ENCODE measurements at places on chromosomes 11 and 22. TPM values are rescaled to one million over a fixed set of nuclear protein-coding genes. Genes with fewer than 3 reads are reported as not detected.

The CCDC88B gene
- 4.8 TPM for total RNA-seq

The C11orf21 gene
- not detected for total RNA-seq

The KRTAP5-5 gene
- total RNA-seq = not detected

The MRGPRX3 gene
- not detected for total RNA-seq

The CEND1 gene
- not detected for total RNA-seq

The MAPK8IP2 gene
- total RNA-seq = 0.43 TPM

The TBX1 gene
- not detected for total RNA-seq

The XBP1 gene
- 153 TPM for total RNA-seq

The FAT3 gene
- 0.80 TPM for total RNA-seq

The SPI1 gene
- not detected for total RNA-seq

The TYR gene
- total RNA-seq = not detected

The DMC1 gene
- total RNA-seq = 6.3 TPM

- no peak for DNase-seq
Measured at GRCh38 chr11:35459489-35459888, 40.1 kb upstream of the SLC1A2 start.

DNA sequence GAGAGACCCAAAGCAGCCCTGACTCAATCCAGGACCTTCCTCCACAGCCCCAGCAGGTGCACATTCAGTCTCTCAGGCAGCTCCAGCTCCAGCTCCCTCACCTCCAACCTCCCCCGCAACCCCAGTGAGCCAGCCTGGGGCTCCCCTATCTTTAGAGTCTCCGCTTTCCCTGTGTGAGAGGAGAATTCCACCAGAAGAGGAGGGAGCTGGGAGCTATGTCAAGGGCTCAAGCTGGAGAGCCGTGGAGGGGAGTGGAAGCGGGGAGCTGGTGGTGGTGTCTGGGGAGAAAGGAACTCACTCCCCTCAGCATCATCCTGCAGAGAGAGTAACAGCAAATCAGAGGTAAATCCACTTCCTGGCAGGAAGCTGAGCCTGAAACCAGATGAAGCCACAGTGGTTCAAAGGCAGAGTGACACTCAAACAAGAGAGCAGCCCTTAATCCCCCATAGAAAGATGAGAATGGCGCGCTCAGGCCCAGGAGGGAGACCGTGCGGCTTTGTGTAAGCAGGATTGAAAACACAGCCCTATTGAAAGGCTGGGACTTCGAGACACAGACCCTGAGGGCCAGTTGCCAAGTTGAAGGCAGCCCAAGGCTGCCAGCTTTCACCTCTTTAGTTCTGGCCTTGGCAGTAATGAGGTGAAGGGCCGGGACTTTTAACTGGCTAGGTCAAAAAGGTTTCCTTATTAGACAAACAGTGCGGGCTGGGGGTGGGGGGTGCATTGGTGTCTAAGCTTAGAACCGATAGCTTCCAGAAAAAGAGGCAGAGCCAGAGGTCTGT lies 21.4 kb upstream of the CDON start:
- no peak for DNase-seq

- no peak for DNase-seq
Measured at GRCh38 chr22:44956840-44957767, 52.7 kb downstream of the PHF21B start.

DNA sequence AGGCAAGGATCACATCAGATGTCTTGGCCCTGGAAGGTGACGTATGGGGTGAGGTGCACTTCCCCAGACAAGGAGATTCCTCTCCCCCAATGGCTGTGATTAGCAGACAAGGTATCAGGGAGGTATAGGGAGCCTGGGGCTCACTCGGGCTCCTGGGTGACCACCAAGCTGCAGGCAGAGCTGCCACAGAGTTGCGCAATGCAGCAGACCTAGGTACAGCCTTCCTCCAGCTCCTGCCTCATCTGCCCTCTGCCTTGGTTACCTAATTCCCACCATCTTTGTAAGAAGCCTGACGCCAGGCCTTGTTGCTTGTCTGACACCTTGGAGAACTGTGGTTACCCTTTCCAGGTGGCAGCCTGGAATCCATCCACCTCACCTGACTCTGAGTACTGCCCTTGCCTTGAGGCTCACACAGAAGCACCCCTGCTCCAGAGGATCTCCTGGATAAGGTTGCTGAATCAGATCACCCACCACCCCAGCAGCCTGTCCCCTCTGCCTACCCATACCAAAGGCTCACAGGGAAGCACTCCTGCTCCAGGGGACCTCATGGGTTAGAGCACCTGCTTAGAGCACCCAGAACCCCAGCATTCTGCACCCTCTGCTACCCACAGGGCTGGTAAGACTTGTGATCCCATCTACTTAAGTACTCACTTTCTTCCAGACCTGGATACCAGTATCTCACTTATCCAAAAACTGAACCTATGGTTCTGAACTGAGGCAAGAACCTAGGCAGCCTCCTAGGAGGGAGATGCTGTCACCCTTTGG lies 40.4 kb downstream of the GAB4 start:
- DNase-seq = no peak

- no peak for DNase-seq
Measured at GRCh38 chr11:45105233-45105983, 41.0 kb upstream of the PRDM11 start.

- no peak for DNase-seq
Measured at GRCh38 chr11:40246983-40247382, 1212.5 kb downstream of the LRRC4C start.

GRCh38 chr11:102522312-102523188 lies 8.0 kb downstream of the MMP7 start:
- no peak for DNase-seq

- DNase-seq = no peak
Measured at GRCh38 chr11:113497066-113497910, 22.1 kb upstream of the DRD2 start.

DNA sequence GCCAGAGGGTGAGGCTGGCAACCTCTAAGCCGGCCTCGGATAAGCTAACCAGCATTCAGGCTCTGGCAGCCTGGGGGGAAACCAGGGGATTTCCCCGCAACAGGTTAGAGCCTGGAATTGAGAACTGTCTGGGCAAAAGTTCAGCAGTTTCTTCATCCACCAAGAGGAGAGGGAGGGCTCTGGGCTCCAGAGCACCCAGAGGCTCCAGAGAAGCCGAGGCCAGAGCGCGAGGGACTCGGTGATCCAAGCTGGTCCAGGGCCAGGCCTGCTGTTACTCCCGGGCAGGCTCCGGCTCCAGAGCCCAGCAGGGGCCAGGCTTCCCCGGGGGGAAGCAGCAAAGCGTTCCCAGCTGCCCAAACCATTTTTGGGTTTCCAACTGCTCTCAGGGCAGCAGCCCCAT lies 13.3 kb upstream of the SH3BP1 start:
- no peak for DNase-seq

GRCh38 chr22:50715776-50716175 lies 22.2 kb upstream of the ACR start:
- no peak for DNase-seq

DNA sequence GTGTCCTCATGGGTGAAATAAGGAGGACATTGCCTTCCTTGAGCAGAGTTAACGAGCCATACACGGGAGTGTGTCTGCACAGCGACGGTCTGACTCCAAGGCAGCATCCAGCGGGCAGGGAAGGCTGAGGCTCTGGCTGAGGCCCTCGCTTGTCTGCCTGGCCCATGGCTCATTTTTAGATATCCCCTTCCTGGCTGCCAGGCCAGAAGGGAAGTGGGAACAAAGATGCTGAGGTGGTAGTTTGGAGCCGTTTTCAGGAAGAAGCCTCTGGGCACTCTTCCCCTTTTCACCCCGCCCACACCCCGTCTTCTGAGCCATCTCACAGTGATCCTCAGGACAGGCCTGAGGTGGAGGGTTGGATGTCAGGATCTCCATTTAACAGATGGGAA lies 3.0 kb upstream of the SLCO2B1 start:
- no peak for DNase-seq

GRCh38 chr11:7534042-7534378 lies 20.2 kb downstream of the PPFIBP2 start:
- DNase-seq = no peak

DNA sequence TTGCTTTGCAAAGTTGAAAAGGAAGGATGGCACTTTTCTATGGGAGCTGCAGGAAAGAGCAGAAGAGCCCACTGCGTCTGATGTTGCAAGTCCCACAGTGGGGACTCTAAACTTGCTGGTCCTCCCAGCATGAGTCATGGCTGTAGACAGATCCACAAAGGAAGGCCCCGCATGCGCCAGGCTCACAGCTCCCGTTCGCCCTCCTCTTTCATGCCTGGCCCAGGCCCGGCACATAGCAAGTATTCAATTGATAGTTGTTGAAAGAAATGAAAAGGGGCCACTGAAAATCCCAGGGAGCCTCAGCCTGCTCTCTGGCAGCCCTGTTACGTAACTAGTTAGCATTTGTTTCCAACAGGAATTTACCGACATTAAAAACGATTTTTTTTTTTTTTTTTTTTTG lies 18.9 kb downstream of the AP1B1 start:
- DNase-seq = no peak

- no peak for DNase-seq
Measured at GRCh38 chr11:16793009-16793408, 54.6 kb downstream of the C11orf58 start.

DNA sequence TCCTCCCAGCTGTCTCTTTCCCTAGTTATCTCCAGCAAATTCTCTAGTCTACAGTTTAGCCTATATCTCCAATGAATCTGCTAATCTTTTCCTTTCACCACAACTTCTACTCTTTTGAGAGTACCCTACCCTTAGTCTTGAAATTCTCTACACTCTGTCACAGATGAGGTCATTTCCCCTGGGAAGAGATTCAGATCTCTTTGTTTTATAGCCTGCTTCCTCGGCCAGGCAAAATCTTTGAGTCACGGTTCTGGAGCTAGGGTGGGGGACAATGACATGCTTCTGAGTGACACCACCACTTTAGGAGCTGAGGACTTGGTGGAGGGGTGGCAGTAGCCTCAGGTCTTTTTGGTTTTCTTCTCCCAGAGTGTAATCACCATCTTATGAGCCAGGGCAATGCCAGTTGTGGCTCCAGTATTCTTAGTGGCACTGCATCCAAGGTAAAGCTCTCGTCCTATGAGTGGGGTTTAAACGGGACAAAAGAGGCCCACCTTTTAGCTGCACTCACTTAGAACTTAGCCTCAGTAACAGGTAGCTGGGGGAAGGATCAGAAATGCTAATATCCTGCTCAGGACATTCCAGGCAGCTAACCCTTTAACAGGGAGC lies 98.5 kb upstream of the RRM1 start:
- DNase-seq = no peak

DNA sequence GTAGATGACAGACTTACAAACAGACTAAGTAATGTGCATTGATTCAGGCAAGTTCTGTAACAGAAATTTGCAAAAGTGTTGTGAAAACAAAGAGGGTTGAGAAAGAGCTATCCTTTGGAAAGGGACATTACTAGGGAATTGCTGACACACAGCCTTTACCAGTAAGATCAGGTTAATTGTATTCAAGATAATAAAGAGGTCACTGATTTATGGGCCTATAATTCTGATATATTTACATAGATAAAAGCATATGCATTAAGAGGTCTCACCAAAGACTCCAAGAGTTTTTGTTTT lies 138.7 kb downstream of the MAML2 start:
- no peak for DNase-seq

- DNase-seq = no peak
Measured at GRCh38 chr11:60985991-60986915, 14.8 kb downstream of the CD6 start.

GRCh38 chr11:27018902-27019529 lies 21.6 kb upstream of the BBOX1 start:
- no peak for DNase-seq

- no peak for DNase-seq
Measured at GRCh38 chr11:108685419-108686130, 20.7 kb downstream of the DDX10 start.

- no peak for DNase-seq
Measured at GRCh38 chr11:85813721-85814120, 2.8 kb upstream of the SYTL2 start.

DNA sequence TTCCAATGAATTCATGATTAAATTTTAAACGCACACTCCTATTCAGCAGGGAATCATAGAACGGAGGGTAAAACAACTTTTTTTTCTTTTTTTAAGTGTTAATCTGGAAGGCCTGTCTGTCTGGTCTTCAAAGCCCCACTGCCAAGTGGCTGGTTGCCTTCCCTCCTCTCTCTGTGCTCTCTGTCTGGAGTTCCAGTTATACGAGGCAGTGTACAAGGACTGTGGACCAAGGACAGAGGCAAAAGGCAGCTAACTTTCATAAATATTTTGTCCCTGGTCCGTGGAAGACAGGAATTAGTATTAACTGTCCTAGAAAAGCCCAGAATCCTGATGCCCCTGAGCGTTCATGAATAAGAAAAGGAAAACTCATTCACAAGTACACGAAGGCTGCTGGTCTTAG lies 164.0 kb upstream of the E2F8 start:
- DNase-seq = no peak

DNA sequence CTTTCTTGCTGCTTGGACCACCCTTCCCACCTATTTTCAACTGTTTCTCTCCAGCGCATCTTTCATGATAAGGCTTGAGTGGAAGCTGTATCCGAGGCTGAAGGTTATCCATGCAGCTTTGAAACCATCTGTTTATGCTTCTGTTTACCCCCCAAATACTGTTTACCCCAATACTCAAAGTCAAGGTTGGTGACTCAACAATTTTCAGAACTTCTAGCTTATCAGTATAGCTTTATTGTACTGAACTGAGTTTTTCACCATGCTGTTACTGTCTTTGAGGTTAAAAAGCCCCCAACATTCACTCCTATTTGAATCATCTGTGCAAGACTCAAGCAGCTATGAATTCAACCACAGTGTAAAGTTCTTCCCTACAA lies 1.1 kb upstream of the CABIN1 start:
- DNase-seq = no peak

DNA sequence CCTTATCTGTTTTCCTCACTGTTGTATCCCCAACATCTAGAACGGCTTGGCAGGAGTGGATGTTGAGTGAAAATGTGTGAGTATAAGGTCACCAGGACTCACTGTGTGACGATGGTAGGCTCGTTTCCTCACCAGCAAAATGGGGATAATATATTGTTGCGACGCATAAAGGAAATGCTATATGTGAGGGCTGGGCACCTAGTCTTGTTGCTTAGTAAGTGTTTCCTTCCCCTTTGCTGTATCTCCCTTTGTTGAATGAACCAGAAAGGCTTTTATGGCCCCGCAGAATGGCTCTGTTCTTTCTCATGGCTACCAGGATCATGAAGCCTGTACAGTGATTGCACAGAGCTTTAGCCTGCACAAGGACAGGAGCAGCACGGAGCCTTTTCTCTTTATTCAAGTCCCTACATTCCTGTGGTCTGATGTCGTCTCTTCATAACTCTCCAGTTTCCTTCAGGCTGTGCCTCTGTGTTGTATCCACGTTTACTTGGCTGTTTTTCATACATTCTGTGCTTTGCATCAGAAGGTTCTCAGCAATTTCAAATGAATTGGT lies 5.4 kb downstream of the TNRC6B start:
- DNase-seq = no peak

GRCh38 chr11:80167766-80168165 lies 726.9 kb upstream of the TENM4 start:
- no peak for DNase-seq

DNA sequence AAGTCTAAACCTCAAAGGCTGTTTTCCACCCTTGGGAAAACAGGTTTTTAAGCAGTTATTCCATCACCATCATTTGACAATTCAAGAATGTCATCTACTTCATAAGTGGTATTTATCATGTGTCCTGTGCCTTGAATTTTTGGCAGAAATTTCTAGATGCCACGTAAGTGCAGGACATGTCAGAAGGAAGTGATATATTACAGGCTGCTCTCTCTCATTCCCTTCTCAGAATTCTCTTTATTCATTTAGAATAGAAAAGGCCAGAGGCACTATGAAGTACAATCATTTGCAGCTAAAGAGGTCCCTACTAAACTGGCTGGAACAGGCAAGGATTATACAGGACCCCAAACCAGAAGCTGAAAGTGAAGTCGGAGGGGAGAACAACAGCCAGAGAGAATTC lies 11.9 kb downstream of the RBFOX2 start:
- no peak for DNase-seq

GRCh38 chr22:47629791-47630655 lies 867.6 kb downstream of the TBC1D22A start:
- no peak for DNase-seq

- no peak for DNase-seq
Measured at GRCh38 chr11:87298155-87298554, 260.4 kb downstream of the TMEM135 start.
